NCI-H460 (cell line): ENCODE measurements at places on chromosomes 1 and 21. TPM values are rescaled to one million over a fixed set of nuclear protein-coding genes. Genes with fewer than 3 reads are reported as not detected.

The PTAFR gene
- total RNA-seq, result 0.09 TPM in 1 of 2 replicates, not detected in the other

The HSD3B2 gene
- total RNA-seq, result not detected in 2 replicates

The PTPN7 gene
- total RNA-seq, result not detected in 2 replicates

The EXO1 gene
- total RNA-seq, result 123 and 144 TPM in 2 replicates

The KRTAP13-2 gene
- total RNA-seq, result not detected in 2 replicates

DNA sequence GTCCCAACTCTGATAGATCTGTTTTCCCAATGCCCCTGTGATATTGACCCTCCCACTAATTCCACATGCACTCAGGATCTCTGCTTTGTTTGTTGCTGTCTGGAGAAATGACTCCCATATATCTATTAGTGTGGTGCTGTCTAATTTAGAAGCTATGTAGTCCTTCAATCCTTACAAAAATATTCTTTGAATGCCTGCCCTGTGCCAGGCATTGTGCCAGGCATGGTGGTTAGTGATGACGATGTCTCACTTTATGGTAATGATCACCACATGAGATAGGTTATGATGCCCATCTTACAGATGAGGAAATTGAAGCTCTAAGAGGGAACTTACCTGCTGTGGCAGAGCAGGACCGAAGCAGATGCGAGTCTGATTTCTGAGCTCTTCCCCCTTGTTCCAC, 12.9 kb downstream of the MYOG start:
- no peak for DNase-seq

DNA sequence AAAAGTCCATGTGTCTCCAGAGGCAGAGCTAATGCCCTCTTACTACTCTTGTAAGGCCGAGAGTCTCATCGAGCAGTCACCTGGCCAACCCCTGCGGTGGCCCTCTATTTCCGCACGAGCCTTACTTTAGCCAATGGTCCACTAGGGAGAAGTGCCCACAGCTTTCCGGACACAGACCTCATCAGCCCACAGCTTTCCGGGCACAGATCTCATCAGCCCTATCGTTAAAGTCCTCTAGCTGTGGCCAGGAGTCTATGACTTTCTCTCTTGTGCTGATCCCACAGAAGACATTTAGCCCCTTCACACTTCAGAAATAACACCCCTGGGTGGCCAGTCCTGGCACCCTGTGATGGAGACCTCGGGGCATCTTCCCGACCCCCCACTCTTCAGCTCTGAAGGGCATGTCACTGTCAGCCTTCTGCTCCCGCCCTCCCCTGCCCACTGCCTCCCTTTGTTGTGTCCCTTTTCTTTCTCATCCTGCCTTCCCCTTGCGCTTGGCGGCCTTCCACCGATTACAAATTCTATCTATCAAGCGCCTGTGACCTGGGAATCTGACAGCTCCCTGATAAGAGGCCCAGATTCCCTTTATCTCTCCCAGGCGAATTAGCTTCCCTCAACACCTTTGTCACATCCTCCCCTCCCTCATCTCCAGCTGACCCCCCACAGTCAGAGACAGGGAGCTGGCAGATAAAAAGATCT, 161.0 kb downstream of the PLXNA2 start:
- no peak for DNase-seq

GRCh38 chr1:182083851-182084486, 22.5 kb upstream of the ZNF648 start:
- no peak for DNase-seq

DNA sequence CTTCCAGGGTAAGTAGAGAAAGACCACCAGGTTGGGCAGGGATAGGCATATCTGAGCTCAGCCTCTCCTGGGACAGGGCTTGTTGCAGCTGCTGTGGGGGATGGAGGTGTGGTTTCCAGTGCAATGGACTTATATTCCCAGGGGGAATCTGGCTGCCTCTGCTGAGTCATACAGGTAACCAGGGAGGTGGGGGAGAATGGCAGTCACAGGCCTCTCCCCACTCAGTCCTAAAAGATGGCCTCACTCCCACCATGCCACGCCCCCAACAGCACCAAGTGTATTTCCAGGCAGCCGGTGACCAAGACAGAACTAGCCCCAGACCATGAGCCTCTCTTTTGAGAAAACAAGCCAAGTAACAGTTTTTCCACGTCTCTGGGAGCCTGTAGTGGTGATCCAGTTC, 1240.7 kb downstream of the BRINP3 start:
- no peak for DNase-seq

DNA sequence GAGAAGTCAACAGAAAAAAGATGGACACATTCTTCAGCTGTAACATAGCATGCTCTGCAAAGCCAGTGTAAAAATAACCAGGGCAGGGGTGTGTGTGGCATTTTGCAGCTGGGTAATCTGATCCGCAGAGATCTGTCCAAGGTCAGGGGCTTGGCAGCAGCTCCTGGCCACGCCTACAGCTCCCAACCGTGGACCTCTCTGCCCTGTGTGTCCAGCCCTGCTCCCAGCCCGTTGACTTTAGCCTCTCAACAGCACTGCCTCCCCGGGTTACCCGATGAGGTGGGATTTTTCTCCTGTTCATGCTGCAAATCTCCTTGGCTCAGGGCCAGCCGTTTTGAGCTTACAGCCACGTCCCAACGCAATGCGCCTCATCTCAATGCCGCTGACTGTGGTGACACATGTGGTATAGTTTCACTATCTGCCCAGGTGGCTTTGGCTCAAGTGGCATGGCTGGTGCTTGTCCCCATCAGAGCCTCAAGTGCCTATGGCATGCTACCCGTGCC, 68.1 kb downstream of the VWA5B1 start:
- no peak for DNase-seq

DNA sequence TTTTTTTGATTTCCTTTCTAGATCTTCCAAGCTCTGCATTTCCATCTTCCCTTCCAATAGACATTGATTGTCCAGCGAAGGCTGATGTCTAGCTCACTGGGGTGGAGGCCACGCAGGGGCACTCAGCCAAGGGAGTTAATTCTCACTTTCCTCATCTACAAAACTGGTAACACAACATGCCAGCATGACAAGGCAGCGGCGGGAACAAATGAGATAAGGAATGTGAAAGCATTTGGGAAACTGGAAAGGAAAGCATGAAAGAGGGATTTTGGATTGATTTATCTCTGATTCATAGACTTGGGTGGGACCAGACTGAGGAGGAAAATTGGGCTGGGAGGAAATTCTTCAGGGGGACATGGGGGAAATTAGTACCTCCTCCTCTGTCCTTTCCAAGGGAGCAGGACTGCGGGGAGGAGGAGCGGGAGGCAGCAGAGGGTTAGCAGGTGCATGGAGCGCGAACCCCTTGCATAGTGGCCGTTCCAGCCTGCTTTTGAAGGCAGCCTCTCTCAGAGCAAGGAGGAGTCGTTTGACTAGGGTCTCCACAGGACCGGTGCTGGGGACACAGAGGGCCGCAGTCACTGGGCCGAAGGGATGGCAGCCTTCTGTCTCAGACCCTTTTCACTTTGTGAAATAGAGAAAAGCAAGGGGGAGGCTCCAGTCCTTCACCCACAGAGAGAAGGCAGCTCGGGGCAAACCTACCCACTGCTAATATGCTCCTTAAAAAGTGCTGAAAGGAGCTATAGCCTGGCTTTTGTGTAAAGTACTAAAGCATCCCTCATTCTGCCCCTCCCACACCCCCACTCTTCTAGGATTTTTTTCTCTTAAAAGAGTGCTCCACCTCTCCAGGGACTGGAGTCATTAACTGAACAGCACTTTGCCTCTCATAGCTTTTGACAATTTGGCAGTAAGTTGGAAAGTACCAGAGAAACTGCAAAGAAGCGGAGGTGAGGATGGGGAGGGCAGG, 89.2 kb downstream of the PLXNA2 start:
- no peak for DNase-seq

DNA sequence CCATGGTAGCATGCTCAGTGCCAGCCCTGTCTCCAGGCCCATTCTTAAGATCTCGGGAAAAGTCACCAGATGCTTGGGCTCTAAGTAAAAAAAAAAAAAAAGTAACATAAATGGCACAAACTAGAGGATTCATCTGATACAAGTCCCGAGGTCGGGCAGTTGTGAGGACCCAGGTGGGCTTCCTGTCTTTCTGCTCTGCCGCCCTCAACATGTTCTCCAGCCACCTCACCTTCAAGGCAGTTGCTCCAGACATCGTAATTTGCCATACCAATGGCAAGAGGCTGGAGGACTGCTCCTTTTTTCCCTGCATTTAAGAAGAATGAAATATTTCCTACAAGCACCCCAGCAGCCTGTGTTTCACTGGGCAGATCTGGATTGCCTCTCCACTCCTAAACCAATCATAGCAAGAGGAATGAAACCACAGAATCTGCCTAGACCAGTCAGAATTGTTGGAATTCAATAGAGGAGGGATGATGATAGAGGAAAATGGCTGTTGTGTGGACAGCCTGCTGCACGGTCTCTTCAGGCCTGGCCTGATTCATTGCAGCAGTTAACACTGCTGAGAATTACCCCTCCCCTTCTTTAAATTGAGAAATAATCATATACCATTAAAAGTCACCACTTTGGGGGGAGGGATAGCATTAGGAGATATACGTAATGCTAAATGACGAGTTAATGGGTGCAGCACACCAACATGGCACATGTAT, 5.4 kb downstream of the HMGN2 start:
- no peak for DNase-seq

GRCh38 chr21:28683982-28684752, 308.5 kb downstream of the LTN1 start:
- no peak for DNase-seq
